ENCODE measurements at places on chromosomes 4 and X. TPM values are rescaled to one million over a fixed set of nuclear protein-coding genes. Genes with fewer than 3 reads are reported as not detected.

SEPTIN6 gene
- total RNA-seq, result 21.2 TPM

F8A1 gene
- 32.8 TPM for total RNA-seq

YIPF7 gene
- total RNA-seq, result not detected

BMX gene
- total RNA-seq, result 1.4 TPM

STOX2 gene
- total RNA-seq, result 0.89 TPM

PDZD4 gene
- total RNA-seq, result 1.5 TPM

PRSS12 gene
- 20.1 TPM for total RNA-seq

ARX gene
- total RNA-seq, result 0.66 TPM
